ENCODE measurements at places on chromosomes 7 and 10. TPM values are rescaled to one million over a fixed set of nuclear protein-coding genes. Genes with fewer than 3 reads are reported as not detected.

WDR91 gene
- total RNA-seq = 73.9 TPM

NCF1 gene
- 8.4 TPM for total RNA-seq

GRCh38 chr7:49245062-49245461 is 320.7 kb downstream of the CDC14C start:
- DNase-seq = no peak

OR2A1 gene
- not detected for total RNA-seq

DNA sequence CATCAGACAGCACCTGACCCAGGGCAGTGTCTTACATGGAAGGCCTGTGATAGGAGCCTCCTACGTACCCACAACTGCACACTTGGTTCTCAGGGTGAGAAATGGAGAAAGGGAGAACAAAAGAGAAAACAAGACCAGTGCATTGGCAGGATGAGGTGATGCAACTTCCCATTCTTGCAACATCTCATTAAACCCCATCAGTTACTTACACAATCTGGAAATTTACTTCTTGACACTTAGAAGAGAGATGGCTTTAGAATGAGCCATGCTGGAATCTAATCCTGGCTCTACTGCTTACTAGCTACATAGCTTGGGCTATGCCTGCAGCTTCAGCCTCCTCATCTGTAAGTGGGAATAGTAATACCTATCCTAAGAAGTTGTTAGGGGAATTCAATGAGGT is 391.7 kb downstream of the KCNMA1 start:
- no peak for DNase-seq

LRRC27 gene
- 14.6 TPM for total RNA-seq

OPALIN gene
- not detected for total RNA-seq

DNA sequence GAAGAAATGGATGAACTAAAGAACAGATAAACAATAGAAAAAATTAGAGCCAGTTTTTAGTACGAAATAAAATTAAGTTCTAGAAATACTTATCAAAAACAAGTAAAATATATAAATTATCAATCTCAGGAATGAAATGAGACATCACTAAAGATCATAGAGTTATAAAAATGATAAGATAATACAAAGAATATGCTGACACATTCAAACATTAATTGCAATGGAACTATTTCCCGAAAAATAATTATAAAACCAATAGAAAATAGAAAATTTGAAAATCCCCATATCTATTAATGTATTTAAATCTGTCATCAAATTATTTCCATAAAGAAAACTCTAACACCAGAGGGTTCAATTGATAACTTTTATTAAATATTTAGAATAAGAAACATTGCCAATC is 458.1 kb upstream of the MBL2 start:
- DNase-seq = no peak

Data from kidney (tissue), 22 donors.